Activated naive CD8-positive, alpha-beta T cell treated with anti-CD3 and anti-CD28 coated beads for 36 hours (primary cell): ENCODE measurements at places on chromosomes 4 and X. TPM values are rescaled to one million over a fixed set of nuclear protein-coding genes. Genes with fewer than 3 reads are reported as not detected.

C1QTNF7 gene
- total RNA-seq = not detected

RASL11B gene
- total RNA-seq = 0.32 TPM

CXCL6 gene
- total RNA-seq = not detected

CTPS2 gene
- total RNA-seq = 6.6 TPM

SLC6A14 gene
- total RNA-seq = not detected

NDST4 gene
- not detected for total RNA-seq

SHISA3 gene
- total RNA-seq = 0.21 TPM

EDA gene
- 1.4 TPM for total RNA-seq

TRAM1L1 gene
- total RNA-seq = not detected

DGKK gene
- total RNA-seq = not detected

- no peak overlapping the region for H3K4me3 ChIP-seq
- no peaks in the 10 kb centered on the region for H3K27me3 ChIP-seq
- no peak for DNase-seq
- no peaks in the 10 kb centered on the region for H3K36me3 ChIP-seq
- no peak overlapping the region for H3K27ac ChIP-seq
- no peaks in the 10 kb centered on the region for H3K4me1 ChIP-seq
Measured at GRCh38 chr4:176830971-176831370, 38.2 kb upstream of the VEGFC start.

- H3K27me3 ChIP-seq = peaks cover 38% of the 10 kb centered on the region
- H3K4me1 ChIP-seq = no peaks in the 10 kb centered on the region
- no peak within 1 kb of the TSS for H3K4me3 ChIP-seq
- H3K36me3 ChIP-seq = no peaks in the 10 kb centered on the region
- DNase-seq = no peak
- H3K27ac ChIP-seq = no peak within 1 kb of the TSS
Measured at GRCh38 chr4:76434901-76435527, at the start of gene SHROOM3. TSS of gene SHROOM3 (plus strand) at chr4:76435229. CDS start at chr4:76436053, 824 bp downstream.

- DNase-seq = no peak
- no peak overlapping the region for H3K4me3 ChIP-seq
- H3K27me3 ChIP-seq = no peaks in the 10 kb centered on the region
- H3K36me3 ChIP-seq = no peaks in the 10 kb centered on the region
- no peak overlapping the region for H3K27ac ChIP-seq
Measured at GRCh38 chr4:11614426-11614825, 185.7 kb upstream of the HS3ST1 start.

- H3K4me1 ChIP-seq = no peaks in the 10 kb centered on the region
- no peak overlapping the region for H3K27ac ChIP-seq
Measured at GRCh38 chr4:83922402-83922801, 386.5 kb downstream of the GPAT3 start.

DNA sequence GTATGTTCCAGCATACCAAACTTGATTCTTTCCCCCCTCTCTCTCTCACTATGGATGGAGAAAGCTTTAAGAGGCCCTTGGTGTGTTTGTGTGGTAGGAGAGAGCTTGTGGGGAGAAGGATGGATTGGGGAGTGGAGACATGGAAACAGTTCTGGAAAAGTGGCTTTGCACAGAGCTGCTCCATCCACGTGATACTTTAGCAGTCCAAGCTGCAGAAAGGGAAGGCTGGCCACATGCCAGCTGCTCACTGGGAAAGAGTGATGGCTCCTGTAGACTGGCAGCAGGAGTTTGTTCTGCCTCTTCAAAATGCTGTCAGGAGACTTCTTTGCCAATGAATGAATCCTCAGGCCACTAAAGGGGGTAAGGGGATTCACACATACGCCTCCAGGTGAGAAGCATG, 21.7 kb upstream of the SEC24B start:
- DNase-seq = no peak
- H3K4me3 ChIP-seq = no peak overlapping the region
- no peaks in the 10 kb centered on the region for H3K27me3 ChIP-seq

DNA sequence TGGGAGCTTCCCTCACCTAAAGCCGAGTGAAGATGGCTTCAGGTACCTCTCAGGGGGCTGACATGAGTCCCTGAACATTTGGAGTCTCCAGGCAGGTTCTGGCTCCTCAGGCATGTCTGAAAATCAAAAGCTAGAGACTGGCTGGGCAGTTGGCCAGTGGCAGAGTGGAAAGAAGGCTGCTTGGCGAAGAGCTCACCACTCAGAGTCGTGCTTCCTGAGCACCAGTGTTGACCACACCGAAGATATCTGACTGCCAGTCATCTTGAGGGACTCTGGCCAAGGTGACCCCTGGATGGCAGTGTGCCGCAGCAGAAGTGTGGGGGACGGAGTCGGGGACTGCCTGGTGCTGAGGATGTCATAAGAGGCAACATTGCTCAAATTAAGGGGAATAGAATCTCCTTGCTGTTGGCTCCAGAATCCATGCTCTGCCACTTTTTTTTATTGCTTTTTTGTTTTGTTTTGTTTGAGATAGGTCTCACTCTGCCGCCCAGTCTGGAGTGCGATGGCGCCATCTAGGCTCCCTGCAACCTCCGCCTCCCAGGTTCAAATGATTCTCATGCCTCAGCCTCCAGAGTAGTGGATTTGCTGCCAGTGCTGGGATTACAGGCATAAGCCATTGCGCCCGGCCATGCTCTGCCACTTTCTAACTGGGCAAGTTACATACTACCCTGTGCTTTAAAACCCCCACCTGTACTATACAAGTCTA, 172.5 kb upstream of the GATB start:
- H3K36me3 ChIP-seq = no peaks in the 10 kb centered on the region
- DNase-seq = no peak
- H3K4me3 ChIP-seq = no peak overlapping the region
- H3K4me1 ChIP-seq = no peaks in the 10 kb centered on the region
- H3K27me3 ChIP-seq = no peaks in the 10 kb centered on the region
- H3K27ac ChIP-seq = no peak overlapping the region

- no peaks in the 10 kb centered on the region for H3K36me3 ChIP-seq
- peaks cover 3% of the 10 kb centered on the region for H3K4me1 ChIP-seq
- no peaks in the 10 kb centered on the region for H3K27me3 ChIP-seq
- H3K4me3 ChIP-seq = no peak overlapping the region
- no peak overlapping the region for H3K27ac ChIP-seq
Measured at GRCh38 chr4:7074426-7074825, 6.6 kb upstream of the GRPEL1 start.

GRCh38 chr4:52096048-52096447, 44.9 kb downstream of the SPATA18 start:
- H3K4me3 ChIP-seq = no peak overlapping the region
- no peaks in the 10 kb centered on the region for H3K36me3 ChIP-seq
- H3K4me1 ChIP-seq = no peaks in the 10 kb centered on the region

DNA sequence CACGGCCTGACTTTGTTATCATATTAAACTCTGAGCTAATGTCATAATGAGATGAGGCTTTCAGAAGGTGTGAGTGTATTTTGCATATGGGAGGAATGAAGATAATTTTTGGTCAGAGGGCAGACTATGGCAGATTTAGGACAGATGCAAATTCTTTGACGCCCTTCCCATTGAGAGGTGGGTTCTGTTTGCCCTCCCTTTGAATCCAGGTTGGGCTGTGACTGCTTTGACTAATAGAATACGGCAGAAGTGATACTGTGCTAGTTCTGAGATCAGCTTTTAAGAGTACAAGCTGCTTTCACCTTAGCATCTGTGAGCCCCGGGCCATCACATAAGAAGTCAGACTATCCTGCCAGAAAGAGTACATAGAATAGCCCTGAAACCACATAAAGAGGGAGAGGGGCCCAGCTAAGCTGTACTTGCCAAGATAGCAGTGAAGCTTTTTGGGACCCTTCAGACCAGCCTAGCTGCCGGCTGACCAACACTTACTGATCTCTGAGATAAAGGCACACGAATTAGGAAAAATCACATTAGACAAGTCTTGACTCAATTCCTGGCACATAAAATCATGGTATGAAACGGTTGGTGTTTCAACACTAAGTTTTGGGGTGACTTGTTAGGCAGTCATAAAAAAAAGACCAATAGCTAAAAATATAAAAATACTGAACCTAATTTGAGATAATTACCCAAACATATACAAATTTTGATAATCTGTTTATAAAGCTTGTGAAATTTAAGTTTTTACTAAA, 166.7 kb upstream of the SH3RF1 start:
- no peak for DNase-seq
- no peak overlapping the region for H3K4me3 ChIP-seq
- H3K27me3 ChIP-seq = no peaks in the 10 kb centered on the region
- H3K4me1 ChIP-seq = peaks cover 2% of the 10 kb centered on the region
- peaks cover 12% of the 10 kb centered on the region for H3K36me3 ChIP-seq
- no peak overlapping the region for H3K27ac ChIP-seq

GRCh38 chr4:123921339-123921738, 524.7 kb downstream of the SPRY1 start:
- H3K27ac ChIP-seq = no peak overlapping the region
- DNase-seq = no peak
- no peaks in the 10 kb centered on the region for H3K36me3 ChIP-seq
- no peaks in the 10 kb centered on the region for H3K4me1 ChIP-seq
- no peak overlapping the region for H3K4me3 ChIP-seq

- H3K4me3 ChIP-seq = no peak overlapping the region
- H3K36me3 ChIP-seq = no peaks in the 10 kb centered on the region
- peak; percentile 1 for DNase-seq
- H3K27ac ChIP-seq = no peak overlapping the region
- H3K27me3 ChIP-seq = peaks cover 5% of the 10 kb centered on the region
- peaks cover 4% of the 10 kb centered on the region for H3K4me1 ChIP-seq
Measured at GRCh38 chr4:52588771-52589591, 70.1 kb downstream of the USP46 start.

GRCh38 chrX:13258052-13258444, 61.8 kb downstream of the ATXN3L start:
- H3K4me3 ChIP-seq = no peak overlapping the region
- H3K27me3 ChIP-seq = no peaks in the 10 kb centered on the region
- peaks cover 5% of the 10 kb centered on the region for H3K36me3 ChIP-seq
- H3K4me1 ChIP-seq = peaks cover 24% of the 10 kb centered on the region
- DNase-seq = no peak

DNA sequence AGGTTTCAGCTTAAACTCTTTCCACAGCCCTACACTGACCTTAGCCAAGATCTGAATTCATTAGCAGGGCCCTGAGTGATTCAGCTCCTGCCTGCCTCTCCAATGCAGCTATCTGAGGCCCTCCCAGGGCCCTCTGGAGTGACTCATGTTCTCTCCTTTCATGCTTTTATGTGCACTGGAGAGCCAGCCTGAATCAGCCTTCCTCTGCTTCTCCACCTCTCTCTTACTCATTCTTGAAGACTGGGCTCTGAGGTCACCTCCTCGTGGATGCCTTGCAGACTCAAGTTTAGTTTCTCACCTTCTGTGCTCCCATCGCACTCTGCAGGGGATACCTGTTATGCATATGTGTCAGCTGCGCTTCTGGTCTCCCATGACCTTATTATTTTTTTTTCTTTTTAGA, 3.1 kb upstream of the OCIAD2 start:
- no peak overlapping the region for H3K27ac ChIP-seq
- H3K4me3 ChIP-seq = no peak overlapping the region
- peak; percentile 68 for DNase-seq
- no peaks in the 10 kb centered on the region for H3K27me3 ChIP-seq

DNA sequence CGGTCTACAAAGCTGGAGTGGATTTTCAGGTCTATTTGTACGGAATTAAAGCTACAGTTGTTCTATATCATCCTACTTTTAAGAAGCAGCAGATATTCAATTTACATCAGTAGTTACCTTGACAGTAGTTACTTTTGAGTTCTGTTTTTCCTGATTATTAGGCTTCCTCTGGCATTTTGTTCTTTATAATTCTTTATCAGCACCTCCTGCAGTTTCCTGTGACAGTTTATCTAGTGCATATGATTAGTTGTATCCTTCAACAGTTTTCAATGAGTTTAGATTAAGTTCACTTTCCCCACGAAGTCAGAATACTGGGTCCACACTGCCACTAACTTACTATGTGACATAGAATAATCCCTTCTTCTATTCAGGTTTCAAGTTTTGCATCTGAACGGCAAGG, 71.7 kb downstream of the IDS start:
- H3K36me3 ChIP-seq = no peaks in the 10 kb centered on the region
- DNase-seq = no peak
- H3K27me3 ChIP-seq = no peaks in the 10 kb centered on the region
- H3K4me3 ChIP-seq = no peak overlapping the region

DNA sequence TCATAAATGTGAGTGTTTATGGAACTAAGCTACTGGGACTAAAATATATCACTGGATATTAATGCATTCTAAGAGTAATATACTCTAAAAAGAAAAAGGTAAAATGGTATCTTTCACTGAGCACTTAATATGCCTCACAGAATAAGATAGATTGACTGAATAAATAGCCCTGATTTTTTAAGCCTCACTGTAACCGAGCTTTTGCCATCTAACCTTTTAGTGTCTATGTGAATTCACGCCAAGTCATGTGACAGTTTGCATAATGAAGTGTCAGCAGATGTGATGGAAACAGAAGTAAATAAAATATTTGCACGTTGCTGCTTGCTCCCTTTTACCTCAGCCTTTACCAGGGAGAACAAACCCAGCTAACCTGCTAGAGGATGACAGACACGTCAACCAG, 119.7 kb upstream of the NWD2 start:
- no peak overlapping the region for H3K27ac ChIP-seq
- H3K4me3 ChIP-seq = no peak overlapping the region
- H3K4me1 ChIP-seq = no peaks in the 10 kb centered on the region
- DNase-seq = no peak
- H3K36me3 ChIP-seq = no peaks in the 10 kb centered on the region

- no peak overlapping the region for H3K4me3 ChIP-seq
- H3K4me1 ChIP-seq = no peaks in the 10 kb centered on the region
- DNase-seq = no peak
Measured at GRCh38 chr4:124181039-124181438, 531.5 kb downstream of the ANKRD50 start.

GRCh38 chr4:87399148-87399547, 8.2 kb upstream of the HSD17B11 start:
- no peak overlapping the region for H3K27ac ChIP-seq
- DNase-seq = no peak
- H3K36me3 ChIP-seq = no peaks in the 10 kb centered on the region
- H3K4me1 ChIP-seq = no peaks in the 10 kb centered on the region

- H3K4me1 ChIP-seq = peaks cover 32% of the 10 kb centered on the region
- H3K4me3 ChIP-seq = no peak overlapping the region
- no peak overlapping the region for H3K27ac ChIP-seq
- H3K36me3 ChIP-seq = peaks cover 65% of the 10 kb centered on the region
- DNase-seq = no peak
Measured at GRCh38 chr4:56973336-56973735, 4.1 kb downstream of the NOA1 start.

GRCh38 chr4:7753931-7754465, 185.7 kb downstream of the AFAP1 start:
- H3K4me1 ChIP-seq = peaks cover 18% of the 10 kb centered on the region
- H3K27me3 ChIP-seq = no peaks in the 10 kb centered on the region
- no peak overlapping the region for H3K27ac ChIP-seq
- H3K4me3 ChIP-seq = no peak overlapping the region
- DNase-seq = no peak
- no peaks in the 10 kb centered on the region for H3K36me3 ChIP-seq

- H3K27ac ChIP-seq = no peak overlapping the region
- DNase-seq = no peak
Measured at GRCh38 chr4:113968473-113968872, 11.0 kb downstream of the ARSJ start.

- peak overlapping the region; percentile 84 for H3K27ac ChIP-seq
- no peaks in the 10 kb centered on the region for H3K36me3 ChIP-seq
- H3K4me1 ChIP-seq = peaks cover 11% of the 10 kb centered on the region
- peak overlapping the region; percentile 60 for H3K4me3 ChIP-seq
- H3K27me3 ChIP-seq = no peaks in the 10 kb centered on the region
- no peak for DNase-seq
Measured at GRCh38 chrX:120485315-120485637, 16.2 kb upstream of the LAMP2 start.
